ENCODE measurements at places on chromosomes 1 and 21. TPM values are rescaled to one million over a fixed set of nuclear protein-coding genes. Genes with fewer than 3 reads are reported as not detected.

The TFF2 gene
- total RNA-seq, result not detected

The TBX19 gene
- total RNA-seq, result 0.91 TPM

The DNASE2B gene
- not detected for total RNA-seq

The KRTAP22-1 gene
- total RNA-seq, result not detected

The HAO2 gene
- total RNA-seq, result not detected

The C1orf116 gene
- not detected for total RNA-seq

The MTMR11 gene
- total RNA-seq, result 1.9 TPM

The MYBPH gene
- total RNA-seq, result not detected

The NHLH1 gene
- total RNA-seq, result 0.48 TPM

The ANGPTL1 gene
- not detected for total RNA-seq

The COG2 gene
- total RNA-seq, result 47.5 TPM

The NKAIN1 gene
- total RNA-seq, result not detected

The LPAR3 gene
- 1.1 TPM for total RNA-seq

The RIPPLY3 gene
- 0.09 TPM for total RNA-seq

The AMY1B gene
- not detected for total RNA-seq

The HHAT gene
- total RNA-seq, result 1.4 TPM

The KCNK1 gene
- 1.1 TPM for total RNA-seq

DNA sequence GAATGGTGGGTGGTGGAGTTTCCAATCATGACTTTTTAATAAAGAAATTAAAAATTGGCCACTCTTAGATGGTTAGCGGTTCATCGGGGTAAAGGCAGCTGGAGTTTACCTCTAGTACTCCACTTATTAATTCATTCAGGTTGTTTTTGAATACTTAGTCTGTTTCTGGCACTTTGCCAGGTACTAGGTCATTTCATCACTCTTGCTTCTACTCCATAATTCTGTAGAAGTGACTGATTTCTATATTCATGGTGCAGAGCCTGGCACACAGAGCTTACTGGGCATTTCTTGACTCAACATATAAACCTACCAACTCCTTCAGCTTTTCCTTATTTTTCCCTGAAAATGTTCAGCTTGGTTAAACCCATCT lies 31.5 kb downstream of the FOXD2 start:
- no peaks in the 10 kb centered on the region for H3K36me3 ChIP-seq
- no peak overlapping the region for H3K27ac ChIP-seq
- H3K4me3 ChIP-seq, result no peak overlapping the region
- H3K27me3 ChIP-seq, result no peaks in the 10 kb centered on the region
- no peak for DNase-seq
- no peaks in the 10 kb centered on the region for H3K4me1 ChIP-seq

- H3K4me1 ChIP-seq, result no peaks in the 10 kb centered on the region
- no peak for DNase-seq
- H3K27me3 ChIP-seq, result no peaks in the 10 kb centered on the region
- no peaks in the 10 kb centered on the region for H3K36me3 ChIP-seq
Observed at GRCh38 chr1:168972225-168972624, 134.3 kb upstream of the ATP1B1 start.

DNA sequence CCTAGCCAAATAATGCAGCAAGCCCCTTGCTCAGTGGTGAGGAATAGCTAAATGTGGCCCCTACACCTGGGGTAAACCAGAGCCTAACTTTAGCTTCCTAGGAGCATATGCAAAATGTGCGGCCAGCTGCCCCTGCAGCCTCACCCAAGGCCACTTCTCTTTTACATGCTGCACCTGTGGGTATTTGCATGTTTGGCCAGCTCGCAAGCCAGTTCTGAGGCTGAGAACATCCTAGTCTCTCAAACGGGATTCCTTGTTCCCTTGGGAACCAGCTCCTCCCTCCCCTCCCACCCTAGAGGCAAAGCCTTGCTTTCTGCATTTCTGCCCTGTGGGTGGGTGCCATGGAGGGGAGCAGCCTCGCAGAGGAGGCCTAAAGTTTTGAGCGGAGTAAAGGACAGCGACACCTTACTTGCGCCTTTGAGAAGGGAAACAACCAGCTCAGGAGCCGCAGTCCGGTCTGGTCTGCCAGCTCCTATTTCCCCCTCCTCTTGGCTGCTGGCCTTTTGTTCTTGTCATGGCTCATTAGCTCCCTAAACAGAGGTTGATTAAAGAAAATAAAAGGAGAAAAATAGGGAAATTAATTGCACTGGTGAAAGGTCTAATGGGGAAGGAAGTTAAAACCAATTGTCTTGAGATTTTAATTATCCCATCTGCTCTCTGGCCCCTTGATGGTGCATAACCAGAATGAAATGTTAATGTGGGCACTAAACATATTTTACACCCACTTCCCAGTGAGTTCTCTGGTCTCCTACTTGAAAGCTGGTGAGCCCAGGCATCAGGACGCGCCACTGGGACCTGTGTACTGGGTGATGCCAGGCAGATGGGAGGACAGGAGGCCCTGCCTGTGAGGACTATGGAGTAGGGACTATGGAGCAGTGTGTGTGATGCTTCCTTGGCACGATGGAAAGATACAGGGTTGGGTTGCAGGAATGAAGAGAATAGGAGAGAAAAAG lies 68.7 kb downstream of the TEX35 start:
- no peak overlapping the region for H3K4me3 ChIP-seq
- H3K4me1 ChIP-seq, result no peaks in the 10 kb centered on the region
- no peaks in the 10 kb centered on the region for H3K27me3 ChIP-seq
- no peak for DNase-seq

- H3K36me3 ChIP-seq, result no peaks in the 10 kb centered on the region
- H3K4me3 ChIP-seq, result no peak overlapping the region
- no peak for DNase-seq
- no peak overlapping the region for H3K27ac ChIP-seq
- no peaks in the 10 kb centered on the region for H3K4me1 ChIP-seq
Observed at GRCh38 chr1:96992871-96993270, 271.3 kb downstream of the PTBP2 start.

GRCh38 chr1:29032841-29033240 lies 90.9 kb downstream of the TMEM200B start:
- H3K4me3 ChIP-seq, result no peak overlapping the region
- no peak overlapping the region for H3K27ac ChIP-seq
- H3K4me1 ChIP-seq, result no peaks in the 10 kb centered on the region
- DNase-seq, result no peak

GRCh38 chr1:26913754-26914619 lies at the start of gene NR0B2:
Gene NR0B2, minus strand, starts transcription at chr1:26913975. Its CDS starts 35 bp downstream, at chr1:26913940.
- H3K36me3 ChIP-seq, result no peaks in the 10 kb centered on the region
- H3K4me1 ChIP-seq, result no peaks in the 10 kb centered on the region
- no peak within 1 kb of the TSS for H3K4me3 ChIP-seq

GRCh38 chr1:1536019-1536937 lies 4.1 kb downstream of the TMEM240 start:
- H3K4me3 ChIP-seq, result no peak overlapping the region
- no peaks in the 10 kb centered on the region for H3K36me3 ChIP-seq
- no peaks in the 10 kb centered on the region for H3K4me1 ChIP-seq

- H3K27ac ChIP-seq, result no peak overlapping the region
- H3K4me3 ChIP-seq, result no peak overlapping the region
- H3K36me3 ChIP-seq, result no peaks in the 10 kb centered on the region
- no peak for DNase-seq
Observed at GRCh38 chr21:40563900-40564299, 283.1 kb downstream of the DSCAM start.

DNA sequence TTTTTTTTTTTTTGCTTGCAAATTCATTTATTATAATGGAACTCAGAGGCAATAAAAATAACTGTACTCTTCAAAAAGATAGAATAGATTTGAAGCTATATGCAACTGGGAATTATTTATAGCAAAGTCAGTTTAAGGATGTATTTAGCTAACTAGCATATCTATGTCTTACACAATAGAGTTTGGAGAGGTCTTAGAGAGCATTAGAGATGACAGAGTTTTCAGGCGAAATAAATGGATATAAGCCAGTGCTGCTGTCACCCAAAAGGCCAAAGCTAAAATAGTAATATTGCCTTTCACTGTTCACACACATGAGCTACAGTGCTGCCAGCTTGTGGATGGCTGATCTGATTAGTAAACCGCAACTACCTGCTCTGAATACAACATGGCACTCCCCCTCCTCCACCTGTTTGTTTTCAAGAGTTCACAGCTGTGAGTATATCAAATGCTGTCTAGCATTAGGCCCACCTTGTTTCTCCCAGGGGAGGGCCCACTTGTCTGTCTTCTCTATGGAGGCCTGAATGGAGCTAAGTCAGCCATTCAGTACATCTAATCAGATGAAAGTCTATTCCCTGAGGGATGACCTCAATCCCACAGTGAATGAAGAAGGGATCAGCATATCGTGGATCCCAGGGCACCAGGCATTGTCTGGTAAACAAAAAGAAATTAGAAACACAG lies 25.2 kb upstream of the SSX2IP start:
- no peaks in the 10 kb centered on the region for H3K27me3 ChIP-seq
- H3K36me3 ChIP-seq, result no peaks in the 10 kb centered on the region
- H3K4me1 ChIP-seq, result no peaks in the 10 kb centered on the region
- no peak overlapping the region for H3K4me3 ChIP-seq
- no peak for DNase-seq

DNA sequence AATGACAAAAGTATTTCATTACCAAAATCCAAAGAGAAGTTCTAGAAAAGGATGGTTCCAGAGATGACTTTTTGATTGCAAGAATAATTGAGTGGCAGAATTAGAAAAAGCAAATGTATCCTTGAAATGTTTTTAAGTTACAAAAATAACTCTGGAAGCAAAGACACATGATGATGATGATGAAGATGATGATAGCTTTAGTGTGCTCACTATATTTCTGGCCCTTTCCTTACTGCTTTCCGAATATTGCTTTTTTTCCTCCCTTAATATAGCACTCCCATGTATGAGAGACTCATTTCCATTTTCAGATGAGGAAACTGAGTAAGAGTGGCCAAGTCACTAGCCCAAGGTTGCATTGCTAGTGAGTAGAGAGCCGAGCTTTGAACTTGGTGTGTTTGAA lies 54.7 kb downstream of the CACHD1 start:
- H3K27me3 ChIP-seq, result no peaks in the 10 kb centered on the region
- H3K4me1 ChIP-seq, result no peaks in the 10 kb centered on the region
- no peak for DNase-seq
- no peak overlapping the region for H3K27ac ChIP-seq

GRCh38 chr1:152461544-152461943 lies 47.5 kb upstream of the CRNN start:
- H3K36me3 ChIP-seq, result no peaks in the 10 kb centered on the region
- no peaks in the 10 kb centered on the region for H3K27me3 ChIP-seq
- H3K4me1 ChIP-seq, result peaks cover 15% of the 10 kb centered on the region
- DNase-seq, result peak; percentile 54

- H3K4me1 ChIP-seq, result peaks cover 56% of the 10 kb centered on the region
- no peak overlapping the region for H3K27ac ChIP-seq
- no peak overlapping the region for H3K4me3 ChIP-seq
- H3K36me3 ChIP-seq, result no peaks in the 10 kb centered on the region
- no peaks in the 10 kb centered on the region for H3K27me3 ChIP-seq
Observed at GRCh38 chr1:223842784-223843183, 3.0 kb downstream of the TP53BP2 start.

DNA sequence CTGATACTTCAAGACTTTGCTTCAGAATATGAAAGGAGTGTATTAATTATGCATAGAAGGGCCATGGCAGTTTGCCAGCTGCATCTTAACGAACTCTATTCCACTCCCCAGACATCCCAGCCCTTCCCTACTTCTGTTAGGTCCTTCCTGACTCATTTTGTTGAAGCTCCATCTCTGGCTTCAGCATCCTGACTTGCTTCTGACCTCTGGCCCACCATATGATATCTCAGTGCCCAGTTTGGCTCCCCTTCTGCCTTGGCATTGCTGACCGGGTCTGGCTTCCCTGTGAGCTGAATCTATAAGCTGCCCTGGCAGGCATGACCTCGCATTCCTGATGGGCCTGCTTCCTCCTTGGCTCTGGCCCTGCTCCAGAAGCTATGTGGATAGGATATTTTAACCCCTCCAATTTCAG lies 27.6 kb upstream of the ARHGAP29 start:
- H3K4me1 ChIP-seq, result no peaks in the 10 kb centered on the region
- no peaks in the 10 kb centered on the region for H3K36me3 ChIP-seq
- no peak overlapping the region for H3K4me3 ChIP-seq
- no peak for DNase-seq

GRCh38 chr1:65279070-65279779 lies 30.1 kb upstream of the DNAJC6 start:
- H3K4me3 ChIP-seq, result no peak overlapping the region
- peaks cover 8% of the 10 kb centered on the region for H3K27me3 ChIP-seq
- no peaks in the 10 kb centered on the region for H3K36me3 ChIP-seq
- no peaks in the 10 kb centered on the region for H3K4me1 ChIP-seq

DNA sequence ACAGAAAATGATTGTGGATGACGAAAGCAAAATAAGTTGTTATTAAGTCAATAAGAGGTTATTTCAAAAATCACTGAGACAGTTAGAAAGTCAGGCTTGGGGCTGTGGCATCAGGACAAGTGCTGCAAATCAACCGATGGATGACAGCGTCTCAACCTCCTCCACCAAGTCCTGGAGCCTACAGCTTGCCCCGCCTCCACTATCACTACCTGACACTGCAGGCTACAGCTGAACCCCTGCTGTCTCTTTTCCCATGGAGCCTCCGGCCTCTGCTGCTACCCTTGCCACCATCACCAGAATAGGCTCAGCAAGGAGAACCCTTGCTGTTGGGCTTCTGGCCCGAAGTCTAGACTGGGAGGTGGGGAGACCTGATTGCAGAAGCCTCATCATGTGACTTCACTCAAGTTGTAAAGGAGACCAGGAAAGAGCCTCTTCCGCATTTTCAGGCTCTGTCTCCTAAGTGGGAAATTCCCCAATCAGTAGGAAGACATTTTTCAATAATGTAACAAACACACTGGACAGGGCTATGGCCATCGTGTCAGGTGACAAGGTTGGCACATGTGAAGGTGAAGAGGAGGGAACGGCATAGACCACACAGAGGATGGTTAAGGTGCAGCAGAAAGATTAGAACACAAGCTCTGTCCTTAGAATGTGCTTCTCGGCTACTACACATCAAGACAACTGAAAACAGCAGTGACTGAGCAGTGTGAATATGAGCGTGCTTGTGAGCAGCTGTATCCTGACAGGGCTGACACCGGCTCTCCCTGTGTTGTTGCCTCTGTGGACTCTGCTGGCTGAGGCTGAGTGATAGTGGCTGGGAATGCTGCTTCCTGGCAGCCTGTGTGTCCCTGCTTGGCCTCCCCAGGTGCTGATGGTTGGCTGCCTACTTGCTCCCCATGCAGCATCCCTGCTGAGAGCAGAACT lies 660.7 kb downstream of the PTPRU start:
- H3K4me1 ChIP-seq, result no peaks in the 10 kb centered on the region
- H3K4me3 ChIP-seq, result no peak overlapping the region

DNA sequence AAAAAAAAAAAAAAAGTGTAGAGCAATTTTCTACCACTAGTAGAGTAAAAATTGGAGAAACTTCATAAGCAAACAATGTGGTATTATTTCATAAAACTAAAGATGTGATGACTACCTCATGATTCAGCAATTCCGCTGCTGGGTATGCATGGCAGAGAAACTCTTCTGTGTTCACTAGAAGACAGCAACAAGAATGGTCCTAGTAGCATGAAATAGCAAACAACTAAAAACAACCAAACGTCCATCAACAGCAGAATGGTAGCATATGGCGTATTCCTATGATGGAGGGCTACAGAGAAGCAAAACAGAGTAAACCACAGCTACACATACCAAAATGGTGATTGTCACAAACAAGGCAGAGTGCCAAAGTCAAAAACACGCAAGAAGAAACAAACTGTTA lies 18.9 kb downstream of the HTR1D start:
- no peak overlapping the region for H3K27ac ChIP-seq
- no peak for DNase-seq
- H3K27me3 ChIP-seq, result no peaks in the 10 kb centered on the region
- no peak overlapping the region for H3K4me3 ChIP-seq
- no peaks in the 10 kb centered on the region for H3K36me3 ChIP-seq

- no peaks in the 10 kb centered on the region for H3K36me3 ChIP-seq
- no peak overlapping the region for H3K27ac ChIP-seq
- no peaks in the 10 kb centered on the region for H3K27me3 ChIP-seq
- no peak overlapping the region for H3K4me3 ChIP-seq
- no peak for DNase-seq
Observed at GRCh38 chr1:216325336-216325735, 97.9 kb downstream of the USH2A start.

Measured in CD8-positive, alpha-beta memory T cell (primary cell).